ENCODE measurements at places on chromosomes 11 and 22.

DNA sequence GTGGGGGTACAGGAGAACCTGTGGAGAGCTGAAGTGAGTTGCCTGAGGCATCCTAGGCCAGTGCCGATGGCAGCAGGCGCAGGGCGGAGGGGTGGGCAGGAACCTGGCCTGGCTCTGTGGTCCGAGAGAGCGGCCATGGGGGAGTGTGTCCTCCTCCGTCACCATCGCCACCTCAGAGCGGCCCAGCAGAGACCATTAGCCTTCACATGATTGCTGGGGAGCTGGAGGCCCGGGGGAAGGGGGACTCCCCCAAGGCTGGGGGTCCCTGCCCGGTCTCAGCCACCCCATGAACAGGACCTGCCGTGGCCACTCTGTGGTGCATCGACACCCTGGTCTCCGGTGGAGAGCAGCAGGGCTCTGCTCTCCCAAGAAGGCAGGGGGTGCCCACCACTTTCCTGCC lies 4.1 kb downstream of the OMP start:
- no peak for DNase-seq

- no peak for DNase-seq
Observed at GRCh38 chr11:11640152-11640551, 18.3 kb upstream of the GALNT18 start.

- no peak for DNase-seq
Observed at GRCh38 chr11:687751-688150, 7.3 kb downstream of the DEAF1 start.

DNA sequence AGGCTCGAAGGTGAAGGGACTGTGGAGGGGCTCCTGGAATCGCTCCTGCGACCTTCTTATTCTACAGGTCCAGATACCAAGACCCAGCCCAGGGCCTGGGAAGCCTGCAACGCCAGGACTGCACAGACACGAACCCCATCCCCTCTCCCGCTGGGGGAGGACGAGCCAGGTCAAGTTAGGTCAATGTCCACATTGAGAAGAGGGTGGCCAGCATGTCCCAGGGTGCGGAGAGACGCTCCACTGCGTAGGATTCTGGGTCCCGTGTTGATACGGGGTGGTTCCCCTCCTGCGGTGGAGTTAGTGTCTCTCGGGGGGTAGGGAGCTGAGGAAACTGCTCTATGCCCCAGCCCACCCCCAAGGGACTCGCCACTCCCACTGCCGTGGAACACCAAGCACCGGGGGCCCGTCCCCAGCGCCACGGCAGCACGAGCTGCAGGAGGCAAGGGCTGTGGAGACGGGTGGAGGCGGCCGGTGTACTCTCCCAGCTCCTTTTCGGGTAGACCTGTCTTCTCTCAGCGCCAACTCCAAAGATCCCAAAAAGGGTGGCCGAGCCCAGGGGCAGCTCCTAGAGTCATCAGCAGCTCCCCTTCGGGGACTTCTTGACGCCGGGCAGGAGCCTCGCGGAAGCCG lies 1.6 kb downstream of the GSC2 start:
- no peak for DNase-seq

DNA sequence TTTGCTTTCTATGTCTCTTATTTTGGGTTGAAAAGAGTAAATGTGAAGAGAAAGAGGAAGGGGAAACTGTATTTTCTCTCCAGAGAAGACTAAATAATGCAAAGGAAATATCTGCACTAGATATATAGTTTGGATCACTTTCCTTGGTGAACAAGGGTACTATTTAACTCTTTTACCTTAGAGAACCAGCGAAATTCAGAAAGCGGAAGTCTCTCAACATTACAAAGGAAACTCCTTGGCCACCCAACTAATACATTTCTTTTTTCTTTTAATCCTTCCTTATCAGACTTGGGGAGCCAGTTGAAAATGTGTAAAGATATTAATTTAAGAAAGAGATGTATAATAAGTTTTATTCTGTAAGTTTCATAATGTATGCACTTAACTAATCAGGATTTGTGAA lies 64.2 kb downstream of the SESN3 start:
- no peak for DNase-seq

DNA sequence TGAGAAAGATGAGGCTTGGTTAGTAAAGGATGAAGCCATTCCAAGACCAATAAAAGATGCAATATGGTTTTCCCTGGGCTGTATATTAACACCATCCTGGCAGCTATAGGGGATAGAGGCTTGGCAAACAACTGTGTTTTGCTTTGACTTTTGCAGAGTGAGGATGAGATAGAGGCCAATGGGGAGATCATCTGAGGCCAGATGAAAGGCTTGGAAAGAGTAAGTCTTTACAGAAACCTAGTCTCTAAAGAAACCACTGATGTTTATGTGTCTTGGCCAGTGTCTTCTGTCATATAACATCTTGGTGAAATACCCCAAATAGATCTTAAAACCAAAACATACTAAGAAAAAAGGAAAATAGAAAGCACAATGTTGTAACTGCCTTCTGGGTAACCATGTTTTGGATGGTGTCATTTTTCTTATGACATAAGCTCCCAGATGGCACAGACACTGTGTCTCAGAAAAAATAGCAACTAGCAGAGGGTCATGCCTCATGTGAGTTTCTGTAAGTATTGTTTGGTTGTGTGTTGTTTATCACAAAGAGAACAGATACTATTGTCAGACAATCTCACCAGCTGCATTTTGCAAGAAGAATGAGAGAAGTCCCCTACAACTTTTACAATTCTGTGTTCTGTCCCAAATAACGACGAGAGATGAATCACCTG lies 305.4 kb downstream of the ST3GAL4 start:
- no peak for DNase-seq

GRCh38 chr11:119474682-119475596 lies 52.0 kb upstream of the THY1 start:
- DNase-seq = peak; percentile 36

GRCh38 chr11:62241095-62241494 lies 944 bp upstream of the SCGB1D2 start:
- no peak for DNase-seq

Data from SHP77 (cell line).